ENCODE measurements at places on chromosomes 16 and 17. TPM values are rescaled to one million over a fixed set of nuclear protein-coding genes. Genes with fewer than 3 reads are reported as not detected.

- DNase-seq, result no peak
Observed at GRCh38 chr16:22743401-22743800, 70.6 kb upstream of the HS3ST2 start.

- DNase-seq, result no peak
Observed at GRCh38 chr17:60161598-60162330, 12.0 kb downstream of the CA4 start.

ENPP7 gene
- total RNA-seq, result not detected

MPV17L gene
- total RNA-seq, result 12.8 TPM

FAM83G gene
- total RNA-seq, result 17.2 TPM

GRCh38 chr17:27283060-27283459 lies 10.9 kb upstream of the WSB1 start:
- no peak for DNase-seq

GRCh38 chr17:65194670-65195334 lies 57.6 kb downstream of the RGS9 start:
- DNase-seq, result no peak

GRCh38 chr16:82882982-82883835 lies 256.4 kb downstream of the CDH13 start:
- no peak for DNase-seq

AOC2 gene
- total RNA-seq, result 1.0 TPM

GRCh38 chr17:45914047-45914717 lies 19.8 kb downstream of the MAPT start:
- no peak for DNase-seq

GRCh38 chr16:83685615-83686165 lies 122.1 kb upstream of the HSBP1 start:
- DNase-seq, result no peak

RUNDC3A gene
- total RNA-seq, result not detected

ESRP2 gene
- total RNA-seq, result 0.13 TPM

DNA sequence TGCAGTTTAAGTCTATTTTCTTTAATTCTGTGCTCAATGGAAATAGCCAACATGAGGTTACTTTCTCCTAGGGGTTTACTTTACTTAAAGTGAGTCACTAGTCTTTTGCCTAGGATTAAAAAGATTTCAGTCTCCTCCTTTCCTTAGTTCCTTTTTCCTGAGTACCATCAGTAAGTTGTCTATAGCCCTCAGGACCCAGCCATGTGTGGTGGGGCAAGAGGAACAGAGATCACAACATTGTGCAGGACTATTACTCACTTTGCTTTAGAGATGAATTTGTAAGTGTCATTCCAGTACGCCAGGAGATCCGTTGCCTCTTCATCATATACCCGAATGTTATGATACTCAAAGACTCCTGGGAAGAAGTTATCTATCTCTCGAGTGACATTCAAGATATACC lies 27.7 kb upstream of the CORO6 start:
- no peak for DNase-seq

ACAP1 gene
- 16.3 TPM for total RNA-seq

PLA2G10 gene
- total RNA-seq, result not detected

CIITA gene
- 9.1 TPM for total RNA-seq

GRCh38 chr17:9292561-9292941 lies 271.2 kb downstream of the NTN1 start:
- DNase-seq, result no peak

GRCh38 chr16:29198231-29198630 lies 208.3 kb downstream of the NPIPB11 start:
- no peak for DNase-seq

KRTAP4-8 gene
- not detected for total RNA-seq

- no peak for DNase-seq
Observed at GRCh38 chr16:88627531-88628411, 10.6 kb upstream of the IL17C start.

GRCh38 chr17:77160875-77161530 lies 20.2 kb downstream of the SEC14L1 start:
- DNase-seq, result peak; percentile 57

DNA sequence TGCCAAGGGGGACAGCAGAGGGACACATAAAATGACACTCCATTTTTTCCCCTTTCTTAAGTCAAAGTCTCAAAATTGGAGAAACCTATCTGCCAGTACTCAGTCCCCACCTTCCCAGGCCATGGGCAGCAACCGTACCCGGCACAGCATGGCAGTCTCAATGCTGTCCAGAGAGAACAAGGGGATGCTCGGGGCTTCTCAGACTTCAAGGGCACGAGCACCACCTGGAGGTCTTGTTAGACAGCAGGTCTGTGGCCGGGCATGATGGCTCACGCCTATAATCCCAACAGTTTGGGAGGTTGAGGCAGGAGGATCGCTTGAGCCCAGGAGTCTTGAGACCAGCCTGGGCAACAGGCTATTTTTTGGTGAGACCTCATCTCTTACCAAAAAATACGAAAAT lies 3.2 kb downstream of the DNAH17 start:
- DNase-seq, result no peak

DNA sequence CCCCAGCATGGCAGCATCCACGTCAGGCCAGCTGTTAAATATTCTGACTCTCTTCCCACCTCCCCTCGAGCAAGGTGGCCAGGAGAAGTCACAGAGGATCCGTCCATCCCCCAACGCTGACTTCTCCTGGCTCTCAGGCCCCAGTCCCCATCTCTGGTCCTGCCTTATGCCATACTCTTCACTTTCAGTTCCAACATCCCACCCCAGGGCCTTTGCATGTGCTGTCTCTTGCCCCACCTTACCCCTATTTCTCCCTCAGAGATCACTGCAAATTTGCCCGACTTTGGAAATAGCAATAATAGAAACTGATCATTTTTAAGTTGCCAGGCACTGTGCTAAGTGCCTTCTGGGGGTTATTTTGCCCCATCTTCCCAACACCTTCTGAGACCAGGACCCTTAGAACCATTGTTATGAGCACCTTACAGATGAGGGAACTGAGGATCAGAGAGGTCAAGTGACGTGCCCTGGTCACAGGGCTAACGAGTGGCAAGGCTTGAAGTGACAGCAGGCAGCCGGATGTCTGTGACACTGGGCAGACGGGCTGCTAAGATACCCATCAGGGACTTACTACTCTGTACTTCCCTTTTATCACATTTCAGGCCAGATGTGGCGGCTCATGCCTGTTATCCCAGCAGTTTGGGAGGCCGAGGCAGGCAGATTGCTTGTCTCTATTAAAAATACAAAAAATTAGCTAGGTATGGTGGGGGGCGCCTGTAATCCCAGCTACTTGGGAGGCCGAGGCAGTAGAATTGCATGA lies 17.7 kb downstream of the HID1 start:
- no peak for DNase-seq

DNA sequence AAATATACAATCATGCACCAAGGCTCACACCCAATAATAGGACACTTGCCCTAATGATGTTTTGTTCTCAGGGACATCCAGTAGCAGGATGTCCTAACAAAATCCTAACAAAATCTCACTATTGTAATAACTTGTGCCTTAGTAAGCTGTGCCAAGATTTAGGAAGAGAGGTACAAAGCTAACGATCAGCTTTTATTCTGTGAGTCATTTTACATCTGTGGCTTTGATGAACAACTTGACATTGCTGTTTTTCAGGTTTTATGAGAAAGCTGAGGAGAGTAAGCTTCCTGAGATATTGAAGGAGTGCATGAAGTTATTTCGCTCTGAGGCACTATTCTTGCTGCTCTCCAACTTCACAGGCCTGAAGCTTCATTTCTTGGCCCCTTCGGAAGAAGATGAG lies 18.9 kb downstream of the OGFOD1 start:
- DNase-seq, result no peak

GRCh38 chr17:14359163-14360020 lies 58.5 kb downstream of the HS3ST3B1 start:
- no peak for DNase-seq

DNA sequence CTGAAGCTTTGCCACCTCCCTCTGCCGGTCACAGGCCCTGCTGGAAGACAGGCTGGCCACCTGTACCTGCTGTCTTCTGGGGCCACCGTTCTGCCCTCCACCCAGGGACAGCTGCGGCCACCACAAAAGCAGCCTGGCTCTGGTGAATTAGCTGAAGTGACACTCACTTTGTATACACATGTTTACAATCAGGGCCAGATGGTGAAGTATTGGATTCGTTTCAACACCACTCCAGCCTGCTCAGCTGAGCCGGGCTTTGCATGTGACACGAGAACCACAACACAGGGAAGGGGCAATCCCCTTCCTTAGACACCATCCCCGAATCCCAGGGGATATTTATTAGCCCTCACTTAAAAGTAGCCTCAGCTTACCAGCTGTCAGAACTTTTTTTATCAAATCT lies 191.5 kb upstream of the RPL38 start:
- no peak for DNase-seq

GRCh38 chr17:66684261-66684660 lies 150.7 kb upstream of the CACNG5 start:
- no peak for DNase-seq

TLCD2 gene
- 0.66 TPM for total RNA-seq

CMTM2 gene
- total RNA-seq, result not detected

GRCh38 chr17:17880577-17881196 lies 43.9 kb upstream of the SREBF1 start:
- DNase-seq, result no peak

- DNase-seq, result peak; percentile 56
Observed at GRCh38 chr17:382644-383533, 30.3 kb upstream of the RPH3AL start.

DNA sequence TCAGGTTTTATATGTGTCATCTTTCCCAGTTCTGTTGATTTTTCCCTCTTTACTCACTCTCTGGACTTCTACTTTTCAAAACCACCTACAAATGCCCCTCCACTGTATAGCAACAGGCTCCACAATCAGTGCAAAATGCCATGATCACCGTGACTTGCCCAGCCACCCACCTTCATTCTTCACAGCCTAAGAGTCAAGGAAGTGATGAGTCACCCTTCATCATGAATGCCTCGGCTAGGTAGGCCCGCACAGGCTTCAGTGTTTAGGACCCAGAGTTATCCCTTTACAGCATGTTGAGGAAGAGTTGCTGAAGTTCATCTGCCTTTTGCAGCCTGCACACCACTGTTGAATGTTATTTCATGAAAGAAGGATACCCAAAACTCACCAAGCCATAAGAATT lies 158.6 kb downstream of the PMP22 start:
- DNase-seq, result no peak

GRCh38 chr16:5033256-5034166 lies at the start of gene NAGPA:
NAGPA (minus strand) TSS chr16:5033935; CDS start chr16:5033914, 21 bp downstream.
- DNase-seq, result peak; percentile 85

GRCh38 chr17:37516127-37516571 lies 26.5 kb downstream of the DUSP14 start:
- DNase-seq, result no peak

DNA sequence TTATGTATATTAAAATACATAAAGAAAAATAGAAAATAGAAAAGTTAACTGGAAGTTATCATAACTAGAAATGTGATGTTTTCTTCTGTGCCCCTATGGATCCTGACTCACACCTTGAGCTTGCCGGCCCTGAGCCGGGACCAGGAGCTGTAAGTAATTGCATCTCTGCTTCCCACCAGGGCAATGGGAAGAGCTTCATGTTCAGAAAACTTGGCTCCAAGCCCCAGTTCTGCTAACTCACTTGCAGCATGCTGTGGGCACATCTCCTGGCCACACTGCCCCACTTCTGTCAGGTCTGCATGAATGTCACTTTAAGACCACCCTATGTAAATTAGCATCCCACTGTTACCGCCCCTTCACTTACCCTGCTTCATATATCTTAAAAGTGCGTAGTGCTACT lies 37.2 kb downstream of the GNAO1 start:
- DNase-seq, result no peak

DNA sequence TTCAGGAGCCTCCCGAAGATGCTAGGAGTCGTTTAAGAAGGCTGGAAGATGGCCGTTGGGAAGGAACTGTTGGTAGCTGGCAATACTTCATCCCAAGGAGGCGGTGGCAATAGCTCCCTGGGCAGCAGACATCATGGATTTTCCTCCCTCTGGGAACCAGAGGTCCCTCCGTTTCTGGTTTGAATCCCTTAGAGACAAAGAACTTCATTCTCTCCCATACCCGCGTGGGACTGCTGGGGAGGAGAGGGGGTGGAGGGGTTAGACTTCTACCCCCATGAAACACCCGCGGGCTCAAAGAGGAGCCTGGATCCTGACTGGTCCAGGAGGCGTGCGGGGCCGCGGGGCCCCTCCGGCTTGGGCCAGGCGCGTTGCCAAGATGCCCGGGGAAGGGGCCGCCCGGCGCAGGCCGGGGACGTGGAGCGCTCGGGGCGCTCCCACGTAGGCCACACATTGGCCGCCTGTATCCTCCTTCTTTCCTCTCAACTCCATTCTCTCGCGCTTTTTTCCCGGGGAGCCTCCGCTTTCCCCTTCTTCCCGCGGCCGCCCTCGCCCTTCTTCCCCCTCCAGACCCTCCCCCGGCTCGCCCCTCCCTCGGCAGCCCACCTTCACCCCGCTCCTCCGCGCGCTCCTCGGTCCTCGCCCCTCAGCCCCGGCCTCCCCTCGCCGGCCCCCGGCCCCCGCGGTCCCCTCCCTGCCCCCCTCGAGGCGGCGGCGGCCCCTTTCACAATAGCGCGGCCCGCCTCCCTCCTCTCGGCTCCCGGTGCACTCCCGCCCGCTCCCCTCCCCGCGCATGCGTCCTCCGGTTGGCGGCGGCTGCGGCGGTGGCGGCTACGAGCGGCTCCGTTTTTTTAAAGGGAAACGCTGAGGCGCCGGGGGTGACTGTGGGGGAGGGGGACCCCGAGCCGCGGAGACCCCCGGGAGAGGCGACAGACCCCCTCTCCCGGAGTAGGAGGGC lies at the start of gene MSL1:
Gene MSL1 (plus strand): TSS at position 791 of the 955 bp plus-strand sequence. CDS start 642 bp downstream, outside the sequence.
- peak; percentile 84 for DNase-seq

OTOA gene
- total RNA-seq, result not detected

DNA sequence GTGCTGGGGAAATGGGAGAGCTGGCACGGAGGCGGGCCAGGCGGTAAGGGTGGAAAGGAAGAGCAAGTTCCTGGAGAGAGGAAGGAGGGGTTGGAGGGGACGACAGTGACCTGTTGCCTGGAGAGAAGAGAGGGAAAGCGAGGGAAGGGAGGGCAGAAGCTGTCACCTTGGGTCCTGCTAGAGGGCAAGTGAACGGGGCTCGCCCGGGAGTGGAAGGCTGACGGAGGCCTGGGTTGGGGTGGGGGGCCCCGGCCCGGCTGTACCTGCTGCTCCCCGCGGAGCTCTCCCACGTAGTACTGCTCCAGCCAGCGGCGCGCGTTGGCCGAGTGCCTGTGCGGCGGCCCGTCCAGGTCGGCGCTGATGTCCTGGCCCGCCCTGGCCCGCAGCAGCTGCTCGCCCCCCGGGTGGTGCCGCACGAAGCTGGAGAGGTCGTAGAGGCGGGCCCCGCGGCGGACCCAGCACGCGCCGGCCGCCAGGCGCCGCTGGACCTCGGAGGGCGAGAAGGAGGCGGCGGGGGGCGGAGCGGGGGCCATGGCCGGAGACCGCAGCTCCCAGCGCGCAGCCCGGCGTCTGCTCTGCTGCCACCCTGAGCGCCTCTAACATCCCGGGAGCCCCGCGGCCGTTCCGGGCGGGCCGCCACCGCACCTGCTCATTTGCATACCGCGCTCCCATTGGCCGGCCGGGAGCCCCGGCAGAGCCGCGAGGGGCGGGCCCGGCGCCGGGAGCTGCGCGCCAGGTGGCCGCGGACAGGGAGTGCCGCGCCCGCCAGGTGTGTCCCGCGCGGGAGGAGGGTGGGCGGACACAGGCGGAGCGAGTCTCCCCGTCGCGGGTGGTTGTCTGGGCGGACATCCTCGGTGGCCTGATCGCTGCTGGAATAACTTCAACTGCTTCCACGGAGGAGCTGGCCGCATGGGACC lies at the start of gene FA2H:
Gene FA2H (minus strand): TSS at position 598 of the 917 bp plus-strand sequence. CDS start 65 bp downstream, at position 533.
- DNase-seq, result peak; percentile 10

Measured in gastrocnemius medialis (tissue), 4 donors.